ENCODE measurements at places on chromosomes 7 and 10. TPM values are rescaled to one million over a fixed set of nuclear protein-coding genes. Genes with fewer than 3 reads are reported as not detected.
A peak's percentile ranks its signal among the peaks of the same experiment; 100 is the strongest.

DNA sequence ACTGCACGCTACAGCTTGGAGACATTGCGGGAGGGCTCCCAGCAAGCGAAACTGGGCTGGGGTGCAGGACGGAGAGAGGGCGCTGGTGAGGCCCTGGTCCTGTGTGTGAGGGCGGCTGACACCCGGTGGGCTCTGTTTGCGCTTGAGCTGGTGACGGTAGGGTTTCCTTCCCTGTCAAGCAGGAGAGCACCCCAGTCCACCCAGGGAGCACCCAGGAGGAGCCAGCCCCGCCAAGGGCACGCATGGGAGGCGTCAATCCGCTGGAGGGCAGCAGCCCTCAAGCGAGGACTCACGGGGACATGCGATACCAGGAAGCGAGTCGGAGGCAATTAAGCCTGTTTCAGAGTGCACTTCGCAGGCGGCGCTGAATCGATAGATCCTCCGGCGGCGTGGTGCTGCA, 109.4 kb downstream of the MAD1L1 start:
- H3K36me3 ChIP-seq: peaks cover 15% of the 10 kb centered on the region
- no peak for DNase-seq
- no peaks in the 10 kb centered on the region for H3K27me3 ChIP-seq
- H3K27ac ChIP-seq: no peak overlapping the region
- H3K4me1 ChIP-seq: peaks cover 9% of the 10 kb centered on the region

The SPDYE9 gene
- total RNA-seq: not detected

The HTR7 gene
- not detected for total RNA-seq

DNA sequence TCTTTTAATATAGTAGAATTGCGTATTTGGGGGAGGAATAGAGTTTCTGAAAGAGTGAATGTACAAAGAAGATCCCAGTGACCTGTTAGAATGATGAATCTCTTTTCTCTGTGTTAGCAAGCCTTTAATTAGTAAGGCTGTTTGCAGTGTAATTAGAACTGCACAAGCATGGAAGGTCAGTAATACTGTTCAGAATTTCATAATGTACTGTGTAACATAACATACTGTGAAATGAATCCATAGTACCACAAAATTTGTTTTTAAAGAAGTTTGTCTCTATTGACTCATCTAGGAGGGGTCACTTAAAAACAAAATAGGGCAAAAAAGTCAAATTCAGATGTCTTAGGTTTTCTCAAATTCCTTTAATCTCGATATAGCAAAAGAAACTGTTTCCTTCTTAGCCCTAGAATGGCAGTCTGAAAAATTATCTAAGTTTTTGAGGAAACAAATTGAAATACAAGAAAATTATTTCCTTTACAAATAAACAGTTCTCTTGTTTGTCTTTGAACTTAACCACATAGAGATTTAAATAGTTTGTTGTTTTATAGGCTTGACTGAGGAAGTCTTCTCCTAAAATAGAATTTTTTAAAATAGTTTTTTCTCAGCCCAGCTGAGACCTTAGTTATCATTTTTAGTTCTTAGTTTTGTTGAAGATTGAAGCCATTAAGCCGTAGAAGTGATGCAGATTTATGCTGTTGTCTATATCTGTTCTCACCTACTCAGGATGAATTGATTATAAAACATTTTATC, 12.5 kb downstream of the ADK start:
- no peaks in the 10 kb centered on the region for H3K27me3 ChIP-seq
- H3K4me1 ChIP-seq: peaks cover 82% of the 10 kb centered on the region
- peaks cover 5% of the 10 kb centered on the region for H3K36me3 ChIP-seq
- peak overlapping the region; percentile 77 for H3K27ac ChIP-seq

- no peaks in the 10 kb centered on the region for H3K36me3 ChIP-seq
- H3K27ac ChIP-seq: no peak overlapping the region
- no peak overlapping the region for H3K4me3 ChIP-seq
- no peak for DNase-seq
- H3K4me1 ChIP-seq: no peaks in the 10 kb centered on the region
- H3K27me3 ChIP-seq: peaks cover 9% of the 10 kb centered on the region
Observed at GRCh38 chr10:78798976-78799730, 269.6 kb upstream of the ZMIZ1 start.

DNA sequence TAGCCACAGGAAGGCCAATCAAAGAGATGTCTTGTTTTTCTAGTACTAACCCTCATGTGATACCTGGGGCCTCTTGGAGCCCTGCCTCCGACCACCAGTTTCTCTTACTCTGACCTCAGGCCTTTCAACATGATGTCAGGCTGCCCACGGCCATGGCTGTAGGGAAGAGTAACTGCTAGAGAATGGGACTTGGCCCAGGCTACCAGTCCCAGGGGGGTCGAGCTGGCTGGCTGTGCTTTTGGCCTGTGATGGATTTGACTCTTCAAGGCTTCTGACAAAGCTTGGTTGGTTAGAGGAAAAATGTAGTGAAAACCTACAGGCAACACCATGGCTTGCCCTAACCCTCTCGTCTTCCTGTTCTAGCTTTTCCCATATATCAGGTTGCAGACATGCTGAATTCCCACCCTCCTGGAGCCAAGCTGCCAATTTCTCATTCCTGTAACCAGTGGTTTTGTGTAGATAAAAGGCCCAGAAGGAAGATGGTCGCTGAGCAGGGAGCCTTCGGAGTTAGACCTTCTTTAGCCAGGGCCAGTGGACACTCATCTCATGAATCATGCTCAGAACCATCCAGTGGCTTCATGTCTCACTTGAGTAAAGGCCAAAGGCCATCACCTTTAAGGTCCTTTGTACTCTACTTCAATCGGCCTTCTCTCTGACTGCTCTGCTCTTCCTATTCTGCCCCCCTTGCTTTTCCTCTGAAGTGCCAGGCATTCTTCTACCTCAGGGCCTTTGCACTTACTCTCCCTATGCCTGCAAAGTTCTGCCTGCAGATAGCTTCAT, 19.7 kb downstream of the SUFU start:
- no peaks in the 10 kb centered on the region for H3K27me3 ChIP-seq
- no peaks in the 10 kb centered on the region for H3K4me1 ChIP-seq
- H3K36me3 ChIP-seq: peaks cover 23% of the 10 kb centered on the region
- no peak overlapping the region for H3K27ac ChIP-seq
- H3K4me3 ChIP-seq: no peak overlapping the region

- no peak for DNase-seq
- no peaks in the 10 kb centered on the region for H3K36me3 ChIP-seq
- no peaks in the 10 kb centered on the region for H3K4me1 ChIP-seq
- no peak overlapping the region for H3K27ac ChIP-seq
- H3K27me3 ChIP-seq: no peaks in the 10 kb centered on the region
- H3K4me3 ChIP-seq: no peak overlapping the region
Observed at GRCh38 chr10:132151286-132151950, 35.3 kb upstream of the DPYSL4 start.

The IGF2BP3 gene
- 7.4 TPM for total RNA-seq

DNA sequence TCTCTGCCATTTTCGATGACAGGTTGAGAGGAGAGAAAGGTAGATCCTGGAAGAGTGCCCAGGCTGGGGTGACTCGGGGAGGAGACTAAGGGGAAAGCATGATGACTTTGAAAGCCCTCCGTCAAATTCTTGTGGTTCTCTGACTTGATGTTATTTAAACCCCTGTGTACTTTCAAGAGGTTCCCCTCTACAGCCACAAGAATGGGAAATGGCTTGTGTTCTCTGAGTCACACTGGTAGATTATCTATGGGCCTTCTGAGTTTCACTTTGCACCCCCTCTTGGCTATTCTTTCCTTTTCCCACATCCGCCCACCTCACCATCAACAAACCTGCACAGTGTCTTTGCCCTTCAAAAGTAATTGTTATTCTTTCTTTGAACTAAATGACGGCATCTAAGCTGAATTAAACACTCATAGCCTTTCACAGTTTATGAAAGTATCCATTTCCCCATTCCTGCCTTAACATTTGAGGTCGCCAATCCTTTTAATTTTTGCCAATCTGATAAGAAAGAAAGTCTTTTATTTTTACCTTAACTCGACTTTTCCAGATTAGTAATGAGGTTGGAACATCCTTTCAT, 24.1 kb downstream of the PRF1 start:
- no peaks in the 10 kb centered on the region for H3K27me3 ChIP-seq
- peak overlapping the region; percentile 0 for H3K4me3 ChIP-seq
- no peaks in the 10 kb centered on the region for H3K36me3 ChIP-seq
- H3K27ac ChIP-seq: no peak overlapping the region
- H3K4me1 ChIP-seq: peaks cover 55% of the 10 kb centered on the region

DNA sequence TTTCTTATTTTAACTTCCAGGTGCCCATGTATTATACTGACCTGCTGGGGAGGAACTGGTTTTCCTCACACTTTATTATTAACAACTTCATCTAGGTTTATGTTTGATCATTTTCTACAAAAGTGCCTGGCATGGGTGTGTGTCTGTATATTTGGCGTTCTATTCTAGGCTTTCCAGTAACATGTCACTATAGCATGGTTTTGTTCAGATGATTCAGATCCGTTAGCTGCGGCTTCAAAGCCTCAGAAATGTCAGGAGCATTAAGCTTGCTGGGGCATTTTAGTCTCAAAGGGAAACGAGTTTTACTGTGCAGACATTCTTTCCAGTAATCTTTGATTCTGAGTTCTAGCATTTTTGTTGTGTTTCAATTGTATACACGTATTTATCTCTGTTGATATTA, 2.3 kb downstream of the INPP5A start:
- peaks cover 16% of the 10 kb centered on the region for H3K36me3 ChIP-seq
- H3K27ac ChIP-seq: peak overlapping the region; percentile 79
- no peaks in the 10 kb centered on the region for H3K27me3 ChIP-seq
- H3K4me1 ChIP-seq: peaks cover 77% of the 10 kb centered on the region
- H3K4me3 ChIP-seq: peak overlapping the region; percentile 91

The TUBAL3 gene
- total RNA-seq: not detected

DNA sequence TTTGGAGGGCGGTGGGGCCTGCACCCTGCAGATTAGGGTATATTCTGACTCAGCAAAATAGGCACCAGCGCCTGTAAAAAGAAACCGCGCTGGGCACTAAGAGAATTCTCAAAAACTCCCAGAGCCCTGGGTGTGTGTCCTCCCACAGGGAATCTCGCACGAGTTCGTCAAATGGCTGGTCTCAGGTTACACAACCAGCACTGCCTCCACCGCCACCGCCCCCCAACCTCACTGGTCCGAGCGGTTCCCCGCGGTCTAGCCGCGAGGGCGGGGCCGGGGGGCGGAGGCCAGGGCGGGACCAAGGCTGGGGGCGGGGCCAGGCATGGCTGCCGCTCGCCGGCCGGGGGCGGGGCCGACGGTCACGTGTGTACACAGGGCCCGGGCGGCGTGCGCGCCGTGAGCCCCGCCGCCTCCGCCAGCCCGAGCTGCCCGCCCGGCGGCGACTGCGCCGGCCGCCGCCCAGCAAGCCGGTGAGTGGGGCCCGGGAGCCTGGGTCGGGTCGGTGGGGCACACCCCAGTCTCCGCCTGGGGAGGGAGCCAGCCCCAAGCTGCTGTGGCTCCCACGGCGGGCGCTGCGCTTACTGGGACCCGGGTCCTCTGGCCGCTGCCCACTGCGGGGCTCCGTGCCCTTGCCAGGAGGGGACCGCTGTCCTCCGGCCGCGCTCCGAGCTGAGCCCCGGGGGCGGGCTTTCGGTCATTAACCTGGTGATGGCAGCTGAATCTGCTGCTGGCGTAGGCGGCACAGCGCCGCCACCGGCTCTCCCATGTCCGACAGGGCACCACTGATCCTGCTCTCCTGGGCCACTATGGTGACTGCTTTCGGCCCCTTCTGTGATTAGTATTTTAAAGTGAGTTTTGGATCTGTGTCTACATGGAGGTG, at the start of gene GPR146:
Gene GPR146, plus strand, starts transcription at position 358 of the 880 bp plus-strand sequence. CDS start 12,970 bp downstream, outside the sequence.
- H3K4me3 ChIP-seq: peak within 1 kb of the TSS; percentile 85
- H3K36me3 ChIP-seq: no peaks in the 10 kb centered on the region
- H3K27me3 ChIP-seq: peaks cover 4% of the 10 kb centered on the region
- H3K27ac ChIP-seq: peak within 1 kb of the TSS; percentile 50

The MDFIC gene
- 139 TPM for total RNA-seq

DNA sequence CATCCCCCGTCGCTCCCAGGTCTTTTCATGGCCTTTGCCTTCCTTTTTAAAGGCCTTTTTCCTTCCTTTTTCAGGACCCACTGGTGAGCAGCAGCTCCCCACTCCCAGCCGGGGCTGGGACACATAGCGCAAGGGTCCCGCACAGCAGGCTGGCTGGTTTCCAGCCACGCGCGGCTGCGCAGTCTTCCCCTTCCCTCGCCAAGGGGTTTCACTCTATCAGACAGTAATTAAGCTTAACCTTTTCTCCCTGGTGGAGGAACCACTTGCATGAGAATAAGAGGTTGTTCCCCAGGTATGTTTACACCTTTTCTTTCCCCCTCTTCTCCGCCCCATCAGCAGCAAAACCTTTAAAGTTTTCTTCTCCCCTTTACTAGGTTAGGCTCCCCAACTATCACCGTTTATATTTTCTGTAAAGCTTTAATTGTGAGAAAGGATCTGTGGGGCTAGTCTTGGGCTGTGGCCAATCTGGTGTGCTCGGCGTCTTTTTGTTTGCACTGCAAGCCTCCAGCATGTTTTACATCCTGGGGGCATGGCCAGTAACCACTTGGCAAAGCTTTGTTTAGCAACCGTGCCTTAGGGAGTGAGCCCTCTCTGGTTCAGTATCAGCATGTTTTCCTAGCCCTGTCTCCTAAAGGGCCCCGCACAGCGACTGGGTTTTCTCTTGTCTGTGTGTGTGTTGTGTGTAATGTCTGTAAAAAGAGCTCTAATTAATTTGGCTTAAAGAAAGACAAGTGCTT, 219.6 kb downstream of the PHF14 start:
- H3K4me3 ChIP-seq: no peak overlapping the region
- no peak for DNase-seq
- no peaks in the 10 kb centered on the region for H3K27me3 ChIP-seq

GRCh38 chr10:95660283-95660682, 3.8 kb upstream of the ALDH18A1 start:
- H3K4me1 ChIP-seq: peaks cover 14% of the 10 kb centered on the region
- no peak overlapping the region for H3K4me3 ChIP-seq
- no peaks in the 10 kb centered on the region for H3K27me3 ChIP-seq
- no peak overlapping the region for H3K27ac ChIP-seq
- peaks cover 18% of the 10 kb centered on the region for H3K36me3 ChIP-seq

DNA sequence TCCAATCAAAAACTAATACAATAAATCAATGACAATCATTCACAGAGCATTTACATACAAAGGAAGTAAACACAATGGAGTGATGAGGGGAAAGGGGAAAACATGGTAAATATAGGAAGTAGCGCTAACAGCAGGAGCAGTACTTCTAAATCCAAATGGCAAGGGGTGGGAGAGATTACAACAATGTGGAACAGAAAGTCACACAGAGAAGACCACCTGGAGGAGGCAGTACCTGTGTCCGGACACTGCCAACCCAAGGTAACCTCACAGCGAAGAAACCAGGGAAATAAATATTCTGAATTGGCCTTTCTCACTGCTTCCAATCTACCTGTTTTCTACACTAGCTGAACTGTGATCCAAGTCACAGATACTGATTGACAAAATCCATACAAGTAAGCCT, 58.2 kb downstream of the ABI1 start:
- H3K27me3 ChIP-seq: no peaks in the 10 kb centered on the region
- peaks cover 98% of the 10 kb centered on the region for H3K4me1 ChIP-seq
- H3K4me3 ChIP-seq: no peak overlapping the region
- peaks cover 8% of the 10 kb centered on the region for H3K36me3 ChIP-seq
- DNase-seq: no peak
- H3K27ac ChIP-seq: peak overlapping the region; percentile 50

DNA sequence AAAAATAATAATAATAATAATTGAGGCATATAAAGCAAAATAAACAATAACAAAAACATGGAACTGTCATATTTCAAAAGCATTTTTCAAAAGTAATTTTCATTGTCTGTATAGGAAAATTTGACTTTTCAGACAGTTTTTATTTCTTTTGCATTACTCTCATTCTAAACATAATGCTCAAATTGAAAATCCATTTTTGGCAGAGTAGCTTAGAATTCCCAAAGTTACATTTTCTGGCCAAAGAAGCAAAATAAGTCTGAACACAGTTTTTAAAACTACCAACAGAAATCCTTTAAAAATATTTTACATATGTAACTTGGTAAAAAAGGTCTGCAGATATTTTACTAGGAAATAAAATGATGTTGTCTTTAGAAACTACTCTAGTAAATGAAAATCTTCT, 535.4 kb downstream of the ANKRD7 start:
- no peak for DNase-seq
- no peak overlapping the region for H3K4me3 ChIP-seq
- no peaks in the 10 kb centered on the region for H3K27me3 ChIP-seq

Measured in activated B cell treated with CpG ODN at 0.5 μM for 24 hours (primary cell).